NCI-H526 (cell line): ENCODE measurements at places on chromosomes 7 and 10.

- no peak for DNase-seq
These were observed 292.0 kb upstream of the AOAH start for GRCh38 chr7:37016064-37016878.

DNA sequence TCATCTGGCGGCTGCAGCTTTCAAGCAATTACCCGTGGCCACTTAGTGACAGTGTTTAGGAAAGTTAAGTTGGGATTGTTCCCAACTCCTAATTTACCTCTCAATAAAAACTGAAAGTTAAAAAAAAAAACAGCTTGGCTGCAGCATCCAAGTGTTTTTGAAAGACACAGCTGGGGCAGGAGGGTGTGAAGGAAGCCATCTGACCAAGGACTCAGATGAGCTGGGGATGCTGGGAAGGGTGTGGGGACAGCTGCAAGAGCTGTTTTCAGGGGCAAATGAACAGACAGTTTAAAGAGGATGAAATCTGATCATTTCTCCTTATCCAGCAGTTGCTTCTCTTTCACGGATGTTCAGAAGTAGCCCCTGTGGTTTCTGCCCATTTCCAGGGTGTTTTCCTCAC is 129.2 kb upstream of the CDCA7L start:
- no peak for DNase-seq

- no peak for DNase-seq
These were observed 68.2 kb upstream of the RPA3 start for GRCh38 chr7:7786595-7786994.

DNA sequence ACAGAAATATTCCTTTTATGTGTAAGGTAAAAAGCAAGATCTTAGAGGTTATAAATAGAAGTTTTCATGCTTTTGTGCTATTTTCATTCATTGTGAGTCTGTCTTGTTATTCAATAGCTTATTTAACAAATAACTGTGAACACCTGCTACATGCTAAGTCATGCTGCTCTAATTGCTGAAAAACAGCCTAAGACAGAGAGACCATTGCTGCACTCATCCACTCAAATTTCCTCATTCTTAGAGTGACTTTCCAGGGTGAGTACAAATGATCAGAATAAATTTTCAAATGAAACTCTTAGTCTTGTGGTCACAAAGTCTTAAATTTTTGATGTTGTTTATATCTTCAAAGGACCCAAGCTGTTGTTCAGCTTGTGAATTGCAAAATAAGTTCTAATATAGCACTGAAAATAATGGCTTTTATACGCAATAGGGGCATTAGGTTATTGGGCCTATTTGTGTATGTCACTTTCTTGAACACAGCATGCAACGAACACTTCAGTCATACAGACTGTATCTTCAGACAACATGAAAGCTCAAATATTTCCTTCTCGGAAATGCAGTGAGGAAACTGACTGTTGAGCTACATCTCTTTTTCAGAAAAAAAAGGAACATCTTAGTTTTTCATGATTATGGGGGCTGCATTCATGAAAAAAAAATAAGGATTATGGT is 247.9 kb upstream of the PCDH15 start:
- no peak for DNase-seq

- no peak for DNase-seq
These were observed 5.8 kb downstream of the TSPAN15 start for GRCh38 chr10:69456880-69457693.

DNA sequence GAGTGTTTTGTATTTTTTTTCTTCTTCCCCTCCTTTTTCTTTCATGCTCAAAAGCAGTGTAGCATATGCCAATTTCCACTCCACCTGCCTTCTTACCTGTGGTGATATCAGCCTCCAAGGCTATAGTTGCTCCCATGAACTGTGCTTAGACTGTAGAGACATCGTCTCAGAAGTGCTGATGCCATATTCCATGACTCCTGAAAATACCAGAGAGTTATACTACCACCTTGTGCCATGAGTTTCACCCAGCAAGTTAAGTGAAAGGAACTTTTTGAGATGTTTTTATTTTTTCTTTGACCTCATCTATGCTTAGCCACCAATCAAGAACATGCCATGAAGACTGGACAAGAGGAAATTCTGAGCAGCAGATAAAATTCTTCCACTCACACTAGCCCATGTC is 142.8 kb upstream of the SEMA3E start:
- DNase-seq: peak; percentile 9
